ENCODE measurements at places on chromosomes 5 and 9.

DNA sequence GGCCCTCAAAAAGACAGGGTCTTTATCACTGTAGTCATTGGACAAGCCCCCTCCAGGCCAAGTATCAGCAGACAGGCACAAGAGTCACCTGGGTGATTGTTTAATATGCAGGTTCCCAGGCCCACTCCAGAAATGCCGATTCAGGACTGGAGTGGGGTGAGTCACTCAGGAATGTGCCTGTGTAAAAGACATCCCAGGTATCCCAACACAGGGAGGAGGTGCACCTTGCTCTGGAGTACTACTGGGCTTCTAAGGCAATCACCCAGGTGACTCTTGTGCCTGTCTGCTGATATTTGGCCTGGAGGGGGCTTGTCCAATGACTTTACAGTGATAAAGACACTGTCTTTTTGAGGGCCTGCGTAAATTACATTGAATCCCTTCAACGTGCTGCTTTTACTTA lies 40.6 kb downstream of the ACTL7B start:
- DNase-seq = no peak

DNA sequence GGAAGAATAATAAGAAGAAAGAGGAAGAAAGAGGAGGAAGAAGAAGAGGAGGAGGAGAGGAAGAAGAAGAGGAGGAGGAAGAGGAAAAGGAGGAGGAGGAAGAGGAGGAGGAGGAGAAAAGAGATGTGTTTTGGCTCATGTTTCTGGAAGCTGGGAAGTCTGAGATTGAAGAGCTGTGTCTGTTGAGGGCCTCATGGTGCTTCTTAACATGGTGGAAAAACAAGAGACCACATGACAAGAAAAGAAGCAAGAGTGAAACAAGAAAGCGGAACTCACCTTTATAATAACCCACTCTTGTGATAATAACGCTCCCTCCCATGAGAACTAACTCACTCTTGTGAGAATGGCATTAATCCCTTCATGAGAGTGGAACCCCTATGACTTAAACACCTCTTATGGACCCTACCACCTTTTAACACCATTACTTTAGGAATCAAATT lies 36.1 kb upstream of the RANBP6 start:
- no peak for DNase-seq

GRCh38 chr5:160278343-160278742 lies 34.0 kb downstream of the CCNJL start:
- no peak for DNase-seq

- no peak for DNase-seq
These were observed 67.0 kb downstream of the ZNF366 start for GRCh38 chr5:72440207-72440638.

DNA sequence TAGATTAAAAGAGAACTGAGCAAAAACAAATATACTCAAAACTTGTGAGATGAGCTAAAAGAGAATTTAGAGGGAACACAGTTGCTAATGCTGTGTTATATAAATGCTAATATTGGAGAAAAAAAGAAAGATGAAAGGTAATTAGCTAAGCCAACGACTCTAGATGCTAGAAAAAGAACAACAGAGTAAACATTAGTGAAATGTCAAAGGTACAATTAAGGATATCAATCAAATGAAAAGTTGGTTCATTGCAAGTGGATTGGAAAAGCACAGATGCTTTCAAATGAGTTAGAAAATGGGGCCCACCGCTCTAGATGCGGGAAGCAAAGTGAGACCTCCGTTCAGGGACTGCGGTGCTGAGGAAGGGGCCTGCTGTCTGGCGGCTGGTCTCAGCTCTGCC lies 17.9 kb upstream of the BARHL1 start:
- DNase-seq = no peak

GRCh38 chr5:32842813-32843530 lies 131.9 kb downstream of the NPR3 start:
- DNase-seq = no peak

DNA sequence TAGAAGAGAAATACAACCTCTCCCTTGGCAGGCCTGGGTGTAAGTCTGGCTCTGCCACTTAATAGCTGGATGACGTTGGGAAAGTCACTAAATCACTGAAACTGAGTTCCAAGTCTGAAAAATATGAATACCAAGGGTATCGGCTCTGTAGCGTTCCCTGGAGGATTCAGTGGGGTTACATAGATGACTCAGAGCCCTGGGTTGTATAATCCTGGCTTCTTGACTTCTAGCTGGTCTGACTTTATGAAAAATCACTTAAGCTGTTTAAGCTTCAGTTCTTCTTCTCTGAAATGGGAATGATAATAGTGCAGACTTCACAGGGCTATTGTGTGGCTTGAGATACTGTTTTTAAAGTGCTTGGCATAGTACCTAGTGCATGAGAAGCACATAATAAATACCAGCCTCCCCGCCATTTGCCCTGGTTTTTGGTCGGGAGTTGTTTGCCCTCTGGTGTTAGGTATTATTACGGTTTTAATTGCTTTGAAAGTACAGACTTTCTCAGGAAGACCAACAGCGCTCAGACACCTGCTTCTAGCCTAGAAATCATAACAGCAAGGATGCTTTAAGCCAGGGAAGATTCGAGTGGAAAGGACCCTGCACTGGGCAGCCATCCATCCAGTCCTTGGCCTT lies 43.0 kb downstream of the CYFIP2 start:
- DNase-seq = peak; percentile 9

- DNase-seq = no peak
These were observed 605.4 kb downstream of the PTPRD start for GRCh38 chr9:10007356-10007755.

DNA sequence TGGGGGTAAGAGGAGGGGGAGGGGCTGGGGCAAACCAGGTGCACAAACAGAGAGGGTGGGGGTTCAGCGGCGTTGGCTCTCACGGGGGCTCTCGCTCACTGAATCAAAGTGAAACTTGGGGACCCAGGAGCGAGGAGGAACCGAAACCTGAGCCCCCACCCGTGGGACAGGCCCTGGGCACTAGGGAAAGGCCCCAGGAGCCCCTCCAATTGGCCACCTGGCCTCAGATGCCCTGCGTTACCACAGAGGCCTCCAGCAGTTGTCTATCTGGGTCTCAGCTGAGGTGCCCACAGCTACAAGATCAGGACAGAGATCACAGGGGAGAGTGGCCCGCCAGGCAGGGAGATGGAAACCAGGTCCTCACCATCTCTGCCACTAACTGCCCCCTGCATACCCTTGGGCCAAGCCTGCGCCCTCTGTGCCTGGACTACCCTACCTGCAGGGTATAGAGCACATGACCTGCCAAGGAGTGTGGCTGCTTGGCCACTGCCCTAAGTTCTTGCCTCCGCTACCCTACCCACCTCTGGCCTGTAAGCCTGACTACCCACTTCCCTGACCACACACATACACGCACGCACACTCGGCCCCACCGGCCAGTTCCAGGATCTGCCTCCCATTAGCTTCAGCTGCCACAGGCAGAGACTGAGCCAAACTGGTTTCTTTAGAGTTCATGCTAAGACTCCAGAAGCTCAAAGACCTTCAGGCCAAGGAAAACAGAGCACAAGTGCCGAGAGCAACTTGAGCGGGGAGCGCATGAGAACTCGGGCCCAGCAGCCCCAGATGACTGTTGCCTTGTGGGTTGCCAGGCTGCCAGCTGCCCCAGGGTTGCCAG lies 39.9 kb downstream of the PAX5 start:
- no peak for DNase-seq

DNA sequence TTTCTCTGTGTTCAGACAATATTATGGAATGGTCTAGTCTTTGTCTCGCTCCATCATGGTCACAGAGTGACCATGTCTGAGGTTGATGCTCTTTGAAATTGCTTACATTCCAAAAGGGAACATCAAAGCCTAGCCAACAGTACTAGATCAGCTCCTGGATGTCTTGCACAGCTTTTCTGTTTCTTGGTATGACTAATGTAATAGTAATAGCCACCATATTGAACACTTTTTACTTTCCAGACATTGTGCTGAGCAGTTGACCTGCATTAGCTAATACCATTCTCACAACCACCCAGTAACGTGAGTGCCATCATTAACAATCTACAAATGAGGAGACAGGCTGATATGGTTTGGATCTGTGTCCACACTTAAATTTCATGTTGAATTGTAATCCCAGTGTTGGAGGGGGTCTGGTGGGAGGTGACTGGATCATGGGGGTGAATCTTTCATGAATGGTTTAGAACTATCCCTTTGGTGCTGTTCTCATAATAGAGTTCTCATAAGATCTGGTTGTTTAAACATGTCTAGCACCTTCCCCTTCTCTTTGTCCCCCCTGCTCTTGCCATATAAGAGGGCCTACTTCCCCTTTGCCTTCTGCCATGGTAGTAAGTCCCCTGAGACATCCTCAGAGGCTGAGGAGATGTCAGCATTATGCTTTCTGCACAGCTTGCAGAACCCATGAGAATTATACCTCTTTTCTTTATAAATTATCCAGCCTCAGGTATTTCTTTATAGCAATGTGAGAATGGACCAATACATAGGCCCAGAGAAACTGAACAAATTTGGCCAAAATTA lies 577.5 kb upstream of the CLINT1 start:
- no peak for DNase-seq

DNA sequence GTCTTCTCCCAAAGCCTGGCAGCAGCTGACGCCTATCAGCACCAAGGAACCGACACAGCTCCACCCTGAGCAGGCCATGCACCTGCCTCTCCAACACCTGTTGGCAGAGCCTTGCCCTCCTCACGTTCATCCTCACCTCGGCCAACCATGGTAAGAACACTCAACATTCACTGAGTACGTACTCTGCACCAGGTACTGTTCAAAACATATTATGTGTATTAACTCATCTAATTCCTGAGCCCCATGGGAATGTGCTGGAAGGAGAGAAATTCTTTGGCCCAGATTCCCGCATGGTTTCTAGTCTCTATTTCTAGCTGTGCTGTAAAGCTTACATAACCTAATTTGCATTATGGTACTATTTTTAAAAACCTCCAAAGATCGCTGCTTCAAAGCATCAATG lies 86.1 kb downstream of the GPR21 start:
- DNase-seq = no peak

DNA sequence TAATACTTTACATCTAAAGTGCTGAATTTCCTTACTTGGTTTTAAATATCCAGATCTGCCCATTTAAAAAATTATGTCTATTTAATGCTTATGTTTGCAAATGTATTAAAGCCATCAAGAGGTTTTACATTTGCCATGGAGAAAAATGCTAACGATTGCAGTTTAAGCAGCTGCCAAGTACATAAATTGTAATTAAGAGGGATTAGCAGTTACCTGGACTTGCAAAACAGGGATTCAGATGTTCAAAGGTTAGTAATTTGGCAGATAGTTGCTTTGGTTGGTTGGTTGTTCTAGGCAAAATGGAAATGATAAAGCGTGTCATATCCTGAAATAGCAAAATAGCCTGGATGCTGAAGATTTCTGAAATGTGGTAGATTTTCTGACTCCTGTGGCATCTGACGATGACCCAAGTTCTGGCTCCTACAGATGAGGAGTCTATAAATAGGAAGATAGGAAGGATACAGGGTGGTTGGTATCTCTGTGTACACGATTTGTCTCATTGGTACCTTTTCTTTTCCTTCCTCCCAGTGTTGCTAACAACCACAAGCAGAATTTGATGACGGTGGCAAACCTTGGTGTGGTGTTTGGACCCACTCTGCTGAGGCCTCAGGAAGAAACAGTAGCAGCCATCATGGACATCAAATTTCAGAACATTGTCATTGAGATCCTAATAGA lies 282.9 kb downstream of the NR3C1 start:
- no peak for DNase-seq

DNA sequence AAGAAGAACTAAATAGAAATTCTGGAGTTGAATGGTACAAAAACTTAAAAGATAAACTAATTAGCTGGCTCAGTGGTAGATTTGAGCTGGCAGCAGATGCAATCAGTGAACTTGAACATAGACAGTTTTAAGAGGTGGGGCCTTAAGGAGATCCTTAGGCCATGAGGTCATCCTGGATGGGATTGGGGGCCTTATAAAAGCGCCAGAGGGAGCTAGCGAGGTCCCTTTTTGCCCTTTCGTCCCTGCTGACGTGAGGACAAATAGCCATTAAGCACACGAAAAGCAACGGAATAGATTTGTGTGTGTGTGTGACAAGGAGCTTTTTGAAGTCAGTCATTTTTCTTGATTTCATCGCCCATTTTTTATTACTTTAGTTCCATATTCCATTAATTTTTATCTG lies 83.3 kb downstream of the ZNF354C start:
- DNase-seq = no peak

DNA sequence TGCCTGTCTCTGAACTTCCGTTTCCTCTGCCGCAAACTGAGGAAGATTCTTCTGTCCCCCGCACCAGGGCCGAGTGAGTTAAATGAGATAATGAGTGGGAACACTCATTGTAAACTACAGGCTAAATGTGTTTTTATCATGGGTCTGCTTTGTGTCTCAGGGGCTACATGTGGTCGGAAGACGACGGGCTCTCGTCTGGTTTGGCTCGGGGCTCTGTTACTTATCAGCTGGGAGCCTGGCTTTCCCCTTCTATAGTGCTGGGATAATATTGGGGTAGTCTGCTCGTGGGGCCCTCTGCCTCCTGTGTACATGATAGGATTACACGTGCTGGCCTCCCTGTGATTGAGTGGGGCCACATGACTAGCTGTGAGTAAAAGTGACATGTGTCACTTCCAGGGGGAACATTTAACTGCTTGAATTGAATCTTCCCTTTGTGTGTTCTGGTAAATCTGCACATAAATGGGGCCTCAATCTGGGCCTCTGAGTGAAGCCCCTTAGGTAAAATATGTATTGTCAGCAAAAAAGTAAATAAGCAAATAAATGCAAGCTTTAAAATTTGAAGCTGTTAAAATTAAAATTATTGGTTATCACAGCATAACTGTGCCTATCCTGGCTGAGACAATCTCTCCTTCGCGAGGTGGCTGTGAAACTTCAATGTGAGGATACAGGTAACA lies 86.9 kb upstream of the SH3PXD2B start:
- no peak for DNase-seq

DNA sequence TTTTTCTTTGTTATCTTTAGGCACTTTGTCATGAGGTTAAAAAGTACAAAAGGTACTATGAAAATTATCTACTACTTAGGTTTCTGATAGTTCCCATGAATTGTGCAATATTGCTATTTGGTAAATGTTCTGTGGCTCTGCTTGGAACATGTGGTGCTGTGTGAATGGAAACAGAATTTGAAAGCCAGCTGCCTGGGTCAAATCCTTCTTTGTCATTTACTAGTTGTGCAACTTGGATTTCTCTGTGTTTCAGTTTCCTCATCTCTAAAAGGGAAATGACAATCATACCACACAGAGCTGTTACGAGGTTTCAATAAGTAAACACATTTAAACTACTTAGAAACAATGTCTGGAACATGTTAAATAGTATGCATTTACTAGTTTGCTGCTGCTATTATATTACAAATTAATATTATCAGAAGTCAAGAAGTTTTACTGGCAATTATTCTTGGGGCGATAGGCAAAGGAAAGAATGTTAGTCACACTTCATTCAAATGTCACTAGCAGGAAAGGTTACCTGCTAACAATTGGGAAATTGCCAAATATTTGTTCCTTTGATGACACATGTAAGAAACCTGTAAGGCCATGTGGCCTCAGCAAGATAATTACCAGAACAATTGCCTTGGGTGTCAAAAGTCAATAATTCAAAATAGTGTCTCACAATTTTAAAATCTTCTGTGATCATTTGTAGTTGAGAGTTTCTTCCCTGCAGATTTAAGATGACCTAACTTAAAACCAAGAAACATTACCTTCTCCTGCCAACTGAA lies 184.8 kb downstream of the KIAA0825 start:
- DNase-seq = peak; percentile 70

Data from suppressor macrophage (primary cell).